Eye (tissue), 1 donor: ENCODE measurements at places on chromosomes 12 and 14.

GRCh38 chr12:88816201-88816600 lies 235.9 kb upstream of the KITLG start:
- DNase-seq: no peak

DNA sequence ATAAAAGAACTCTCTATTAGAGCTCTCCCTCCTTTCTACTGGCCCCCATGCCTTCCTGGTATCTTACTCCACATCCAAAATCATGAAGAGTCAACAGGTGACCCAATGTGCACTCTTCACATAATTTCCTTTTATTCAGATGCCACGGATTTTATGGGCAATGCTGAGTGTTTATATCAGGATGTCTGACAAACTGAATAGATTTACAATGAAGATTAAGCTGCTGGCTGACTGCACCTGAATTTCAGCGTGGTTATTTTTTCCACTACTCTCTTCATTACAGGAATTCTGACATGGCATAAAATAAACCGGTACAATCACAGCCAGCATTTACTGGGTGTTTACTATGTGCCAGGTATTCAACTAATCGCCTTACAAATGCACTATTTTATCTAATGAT lies 29.4 kb upstream of the CERS5 start:
- no peak for DNase-seq

GRCh38 chr12:115378291-115378690 lies 694.3 kb upstream of the TBX3 start:
- no peak for DNase-seq

DNA sequence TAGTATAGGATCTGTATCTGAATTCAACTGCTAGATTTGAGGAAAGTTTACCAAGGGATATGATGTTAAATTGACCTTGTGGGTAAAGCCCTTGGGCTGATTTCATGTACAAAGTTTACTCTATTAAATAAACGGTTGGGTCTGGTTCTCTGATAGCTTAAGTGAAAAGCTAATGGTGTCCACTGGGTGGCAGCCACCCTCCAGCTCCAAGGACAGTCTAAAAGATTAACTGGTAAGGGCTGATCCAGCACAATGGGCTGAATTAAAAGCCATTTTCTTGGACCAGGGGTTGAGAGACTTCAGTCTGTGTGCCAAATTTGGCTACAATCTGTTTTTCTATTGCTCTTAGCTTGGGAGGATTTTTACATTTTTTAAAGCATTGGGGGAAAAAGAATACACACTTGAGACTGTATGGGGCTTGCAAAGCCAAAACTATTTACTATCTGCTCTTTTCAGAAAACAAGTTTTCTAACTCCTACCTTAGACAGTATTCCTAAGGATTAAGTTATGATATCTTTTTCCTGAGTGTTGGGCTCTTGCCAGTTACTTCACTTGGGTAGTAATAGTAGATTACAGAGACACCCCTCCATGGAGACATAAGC lies 116.5 kb downstream of the GPHN start:
- DNase-seq: peak; percentile 67

GRCh38 chr12:1059162-1059561 lies 68.1 kb downstream of the ERC1 start:
- DNase-seq: no peak

- DNase-seq: peak; percentile 81
Measured at GRCh38 chr14:100221533-100222223, 17.3 kb upstream of the YY1 start.

DNA sequence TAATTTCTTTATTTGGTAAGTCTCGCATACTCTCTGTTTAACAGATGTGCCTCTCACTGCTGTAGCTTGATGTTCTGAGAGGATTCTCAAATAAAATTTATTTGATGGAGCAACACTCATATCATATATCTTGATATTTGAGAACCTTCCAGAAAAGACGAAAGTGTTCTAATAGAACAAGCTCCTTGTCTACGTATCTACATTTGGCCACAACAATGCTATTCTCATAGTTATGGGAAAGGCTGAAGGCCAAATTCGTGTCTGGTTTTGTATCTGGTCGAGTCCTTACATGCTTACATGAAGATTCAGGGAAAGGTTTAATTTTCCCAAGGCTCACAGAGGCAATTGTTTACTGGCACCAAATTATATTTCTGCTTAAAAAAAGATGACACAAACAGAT lies 186.7 kb upstream of the SLC38A2 start:
- DNase-seq: no peak

DNA sequence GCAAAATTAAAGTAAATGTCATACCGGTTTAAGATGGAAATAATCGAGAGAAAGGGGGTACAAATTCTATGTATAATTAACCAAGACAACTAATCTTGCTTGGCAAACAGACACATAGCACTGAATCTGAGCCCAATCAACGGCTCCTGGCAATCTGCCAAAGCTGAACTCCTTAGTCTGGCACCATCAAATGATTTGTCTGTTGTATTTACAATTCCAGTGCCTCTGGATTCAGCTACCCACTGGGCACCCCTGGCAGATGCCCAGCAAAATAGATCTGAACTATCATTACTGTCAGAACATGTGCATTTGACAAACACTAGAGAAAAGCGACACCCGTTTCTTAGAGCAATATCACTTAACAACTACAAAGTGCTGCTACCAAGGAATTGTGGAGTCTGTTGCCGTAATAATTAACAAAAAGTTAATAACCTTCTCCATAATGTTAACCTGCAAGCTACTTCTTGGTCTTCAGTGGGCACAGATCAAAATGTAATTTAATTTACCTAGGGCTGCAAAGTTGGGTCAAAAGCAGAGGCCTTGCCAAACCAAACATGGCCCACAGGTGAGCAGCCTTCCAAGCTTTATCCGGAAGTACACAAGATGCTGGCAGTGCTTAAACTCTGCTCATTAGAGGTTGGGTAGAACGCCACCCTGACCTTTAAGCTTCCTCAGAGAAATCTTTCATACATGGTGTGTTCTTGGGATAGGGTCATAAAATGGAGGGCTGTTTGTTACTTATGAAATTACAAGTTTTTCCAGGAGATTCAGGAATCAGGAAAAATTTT lies 7.6 kb downstream of the EGLN3 start:
- no peak for DNase-seq

GRCh38 chr14:102541771-102542170 lies 32.2 kb upstream of the ANKRD9 start:
- no peak for DNase-seq

DNA sequence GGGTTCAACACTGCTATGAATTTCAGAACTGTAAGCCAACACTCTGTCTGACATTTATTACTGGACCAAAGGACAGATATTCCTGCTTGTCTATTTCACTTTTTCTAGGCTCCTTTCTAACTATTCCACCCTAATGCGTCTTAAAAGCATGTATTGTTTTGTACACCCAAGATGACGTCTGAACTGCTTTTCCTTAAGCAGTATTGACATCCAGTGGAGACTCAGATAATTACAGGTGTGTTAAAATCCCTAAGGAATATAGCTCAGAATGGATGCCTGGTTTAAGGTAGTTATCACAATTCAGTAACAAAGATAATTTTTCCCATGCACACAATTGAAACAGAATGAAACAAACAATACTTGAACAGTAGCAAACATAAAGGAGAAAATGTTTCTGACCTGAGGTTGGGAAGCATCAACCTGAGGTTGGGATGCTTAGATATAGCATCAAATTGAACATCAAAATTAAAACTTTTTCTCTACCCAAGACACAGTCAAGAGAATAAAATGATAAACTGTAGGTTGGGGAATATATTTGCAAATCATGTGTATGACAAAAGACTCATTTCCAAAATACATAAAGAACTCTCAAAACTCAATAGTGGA lies 93.7 kb upstream of the PTPRR start:
- DNase-seq: peak; percentile 43

GRCh38 chr12:49901986-49902385 lies 1.7 kb downstream of the FAIM2 start:
- no peak for DNase-seq

DNA sequence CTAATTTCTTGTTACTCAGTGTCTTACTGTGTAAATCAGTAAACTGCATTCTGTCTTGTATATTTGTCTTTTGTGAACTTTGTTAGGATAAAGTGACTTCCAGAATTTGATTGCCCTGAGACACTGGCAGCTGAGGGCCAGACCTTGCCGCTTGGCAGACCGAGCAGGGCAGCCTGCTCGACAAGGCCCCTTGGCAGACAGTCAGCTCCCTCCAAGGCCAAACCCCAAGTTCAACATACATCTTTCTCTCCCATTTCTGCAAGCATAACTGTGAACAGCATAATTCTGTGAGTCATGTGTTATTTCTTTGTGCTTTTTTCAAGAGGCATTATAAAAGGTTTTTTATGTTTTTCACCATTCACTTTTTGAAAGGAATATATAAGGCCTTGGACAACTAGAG lies 39.2 kb upstream of the BMAL2 start:
- DNase-seq: no peak

DNA sequence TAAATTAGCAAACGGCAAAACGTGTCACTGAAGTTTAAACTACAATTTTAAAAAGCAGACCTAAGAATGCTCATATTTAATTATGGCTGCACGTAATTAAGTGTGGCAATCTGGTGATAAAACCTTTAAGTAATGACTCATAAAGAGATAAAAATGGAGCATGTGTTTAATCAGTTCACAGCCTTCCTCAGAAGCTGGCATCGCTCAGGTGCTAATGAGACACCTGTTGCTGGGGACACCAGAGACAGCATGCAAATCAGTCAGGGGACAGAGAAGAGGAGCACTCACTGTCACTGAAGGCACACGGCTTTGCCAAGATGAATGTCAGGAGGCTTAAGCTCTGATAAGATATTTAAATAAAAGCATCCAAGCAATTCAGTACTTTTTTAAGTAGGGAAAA lies 840.3 kb downstream of the GALC start:
- DNase-seq: no peak

GRCh38 chr14:28777471-28778137 lies 11.0 kb downstream of the FOXG1 start:
- peak; percentile 67 for DNase-seq

DNA sequence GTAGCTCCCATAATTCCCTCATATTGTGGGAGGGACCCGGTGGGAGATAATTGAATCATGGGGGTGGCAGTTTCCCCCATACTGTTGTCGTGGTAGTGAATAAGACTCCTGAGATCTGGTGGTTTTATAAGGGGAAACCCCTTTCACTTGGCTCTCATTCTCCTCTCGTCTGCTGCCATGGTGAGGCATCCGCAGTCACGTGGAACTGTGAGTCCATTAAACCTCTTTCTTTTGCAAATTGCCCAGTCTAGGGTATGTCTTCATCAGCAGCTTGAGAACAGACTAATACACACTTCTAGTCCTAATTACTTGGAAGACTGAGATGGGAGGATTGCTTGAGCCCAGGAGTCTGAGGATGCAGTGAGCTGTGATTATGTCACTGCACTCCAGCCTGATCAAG lies 64.4 kb downstream of the TMX1 start:
- DNase-seq: no peak

GRCh38 chr12:96241431-96241830 lies 47.3 kb downstream of the ELK3 start:
- no peak for DNase-seq

DNA sequence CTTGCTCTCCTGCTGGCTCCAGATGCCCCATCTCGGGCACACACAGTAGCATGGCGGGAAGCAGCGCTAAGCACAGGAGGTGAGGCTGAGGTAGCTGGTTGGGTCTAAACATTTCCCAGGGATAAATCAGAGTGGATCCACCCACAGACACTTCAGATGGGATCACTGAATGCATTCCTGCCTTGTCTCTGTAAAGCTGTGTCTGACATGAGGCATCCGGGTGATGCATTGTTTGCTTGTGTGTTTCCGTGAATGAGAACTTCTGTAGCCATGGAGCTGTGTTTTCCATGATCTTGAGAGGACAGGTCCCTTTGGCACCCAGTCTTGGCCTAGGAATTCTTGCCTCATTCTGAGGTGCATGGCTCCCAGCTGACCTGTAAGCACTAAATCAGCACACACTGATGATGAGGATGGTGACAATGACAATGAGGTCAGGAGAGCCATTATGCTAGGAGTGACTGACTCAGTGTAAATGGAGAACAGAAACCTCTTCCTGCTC lies 6.7 kb upstream of the KRT75 start:
- no peak for DNase-seq

- peak; percentile 68 for DNase-seq
Measured at GRCh38 chr14:37595809-37596621, 586 bp downstream of the TTC6 start.

GRCh38 chr12:58774731-58775130 lies 145.6 kb downstream of the LRIG3 start:
- no peak for DNase-seq

DNA sequence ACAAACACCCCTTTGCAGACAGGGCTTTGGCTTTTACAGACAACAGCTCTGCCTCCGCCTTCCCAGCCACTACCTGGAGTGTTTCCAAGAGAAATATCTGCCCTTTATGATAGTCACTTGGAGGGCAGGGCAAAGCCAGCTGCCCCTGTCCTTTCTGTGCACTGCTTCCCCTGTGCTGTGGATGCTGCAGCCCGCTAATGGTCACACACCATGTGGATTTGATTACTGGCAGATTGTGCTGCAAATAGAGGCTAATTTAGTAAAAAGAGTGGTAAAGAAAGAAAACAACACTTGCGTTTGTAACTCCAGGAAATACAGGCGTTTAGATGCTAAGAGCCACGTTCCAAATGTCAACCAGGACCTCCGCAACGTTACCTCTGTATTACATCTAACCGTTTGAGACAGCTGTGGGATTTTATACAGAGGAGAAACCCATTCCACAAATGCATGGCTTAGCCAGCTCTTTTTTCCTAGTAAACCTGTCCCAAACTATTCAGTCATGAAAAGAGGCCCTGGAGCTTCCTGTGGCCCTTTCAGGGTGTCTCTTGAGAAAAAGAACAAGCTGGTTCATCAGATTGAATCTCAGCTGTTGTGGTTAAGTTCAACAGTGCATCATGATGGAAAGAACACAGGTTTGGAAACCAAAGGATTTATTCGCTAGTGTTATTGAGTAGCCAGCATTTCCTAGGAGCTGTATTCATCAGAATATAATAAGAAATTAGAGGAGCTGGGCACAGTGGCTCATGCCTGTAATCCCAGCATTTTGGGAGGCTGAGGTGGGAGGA lies 30.1 kb upstream of the PWP1 start:
- no peak for DNase-seq

DNA sequence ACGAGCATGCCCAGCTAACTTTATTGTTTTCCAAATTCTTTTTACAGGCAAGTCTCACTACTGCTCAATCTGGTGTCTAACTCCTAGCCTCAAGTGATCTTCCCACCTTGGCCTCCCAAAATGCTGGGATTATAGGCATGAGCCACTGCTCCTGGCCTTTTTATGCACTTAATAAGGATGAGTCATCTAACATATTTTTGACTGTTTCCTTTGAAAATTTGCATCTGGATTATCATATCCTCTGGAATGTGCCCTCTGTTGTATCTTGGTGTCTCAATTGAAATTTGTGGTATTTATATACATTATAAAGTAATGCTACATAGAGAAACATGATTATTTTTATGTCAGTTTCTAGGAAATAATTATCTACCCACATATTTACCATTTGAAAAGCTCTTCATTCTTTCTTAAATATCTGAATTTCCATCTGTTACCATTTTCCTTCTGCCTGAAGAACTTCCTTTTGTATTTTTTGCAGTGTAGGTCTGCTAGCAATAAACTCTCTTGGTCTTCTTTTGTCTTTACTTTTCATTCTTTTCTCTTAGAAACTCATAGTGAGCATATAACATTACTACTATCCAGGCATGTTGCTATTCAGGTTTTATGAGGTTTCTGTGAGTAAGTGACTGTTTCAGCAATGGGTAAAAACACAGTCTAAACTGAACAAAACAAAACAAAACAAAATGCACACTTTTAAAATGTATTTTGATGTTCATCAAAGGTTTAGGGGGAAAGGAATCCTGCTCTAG lies 52.8 kb upstream of the CNOT2 start:
- no peak for DNase-seq

- DNase-seq: no peak
Measured at GRCh38 chr12:49244176-49244575, 20.7 kb upstream of the TUBA1C start.
